RPMI7951 (cell line): ENCODE measurements at places on chromosomes 12 and 14.

- peak; percentile 0 for DNase-seq
Observed at GRCh38 chr12:86914721-86915120, 658.5 kb upstream of the MGAT4C start.

- DNase-seq, result no peak
Observed at GRCh38 chr12:102977945-102978706, 20.7 kb downstream of the ASCL1 start.

- DNase-seq, result peak; percentile 84
Observed at GRCh38 chr14:61653507-61653906, 41.8 kb upstream of the HIF1A start.

DNA sequence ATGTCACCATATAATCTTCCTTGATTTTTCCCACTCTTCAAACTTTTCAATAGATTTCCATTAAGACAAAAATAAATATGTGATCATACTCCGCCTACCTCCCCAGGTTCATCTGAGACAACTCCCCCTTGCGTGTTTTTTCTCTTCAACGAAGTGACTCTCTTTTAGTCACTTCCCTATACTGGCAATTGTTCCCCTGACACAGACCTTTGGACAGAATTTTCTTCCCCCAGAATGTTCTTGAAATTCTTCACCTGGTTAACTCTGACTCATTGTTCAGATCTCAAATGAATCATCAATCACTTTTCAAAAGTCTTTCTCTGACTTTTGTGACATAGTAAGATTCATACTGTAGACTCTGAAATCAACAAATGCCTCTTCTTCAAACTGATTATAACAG, 727.3 kb upstream of the LMO3 start:
- DNase-seq, result no peak

DNA sequence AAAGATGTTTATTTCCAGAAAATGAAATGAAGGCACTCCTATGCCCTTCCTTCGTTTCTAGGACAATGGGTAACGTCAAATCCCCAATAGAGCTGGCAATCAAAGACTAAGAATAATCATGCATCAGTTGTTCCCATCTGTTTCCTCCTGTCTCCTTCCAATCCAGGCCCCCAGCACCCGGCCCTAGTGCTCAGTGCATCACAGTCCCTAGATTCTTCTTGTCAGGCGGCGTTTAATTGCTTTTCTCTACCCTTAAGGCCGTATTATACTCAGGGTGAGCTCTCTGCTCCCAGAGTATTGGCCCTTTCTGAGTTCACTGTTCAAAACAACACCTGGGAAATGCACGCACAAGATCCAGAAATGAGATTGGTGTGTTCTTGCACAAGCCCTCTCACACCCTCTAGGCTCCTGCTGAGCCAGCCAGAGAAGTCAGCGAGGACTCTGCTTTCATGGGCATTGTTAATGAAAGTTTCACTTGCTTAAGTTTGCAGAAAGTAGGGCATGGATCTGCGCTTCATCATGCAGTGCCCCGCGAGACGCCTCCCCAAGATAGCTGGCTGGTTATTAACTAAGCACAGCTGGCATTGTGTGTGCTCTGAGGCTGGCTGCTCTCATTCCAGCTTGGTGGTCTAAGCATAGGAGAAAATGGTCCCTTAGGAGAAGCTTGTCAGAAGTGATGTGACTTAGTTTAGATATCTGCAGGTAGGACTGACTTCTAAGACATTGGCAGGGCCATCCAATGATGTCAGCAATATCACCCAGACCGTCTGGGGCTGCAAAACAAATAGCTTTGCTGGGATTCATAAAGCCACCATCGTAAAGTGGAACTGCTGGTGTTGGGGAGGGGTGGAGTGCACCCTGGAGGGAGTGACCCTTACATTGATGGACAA, 28.7 kb downstream of the CRACR2A start:
- no peak for DNase-seq

- DNase-seq, result no peak
Observed at GRCh38 chr12:47110718-47111391, 31.1 kb upstream of the AMIGO2 start.

- DNase-seq, result no peak
Observed at GRCh38 chr12:115774148-115774895, 503.2 kb downstream of the MED13L start.
